ENCODE measurements at places on chromosomes 3 and 15. TPM values are rescaled to one million over a fixed set of nuclear protein-coding genes. Genes with fewer than 3 reads are reported as not detected.

GRCh38 chr15:39086641-39087040, 494.2 kb upstream of the THBS1 start:
- no peaks in the 10 kb centered on the region for H3K27me3 ChIP-seq
- no peak for DNase-seq
- no peak overlapping the region for H3K4me3 ChIP-seq
- no peaks in the 10 kb centered on the region for H3K36me3 ChIP-seq

DNA sequence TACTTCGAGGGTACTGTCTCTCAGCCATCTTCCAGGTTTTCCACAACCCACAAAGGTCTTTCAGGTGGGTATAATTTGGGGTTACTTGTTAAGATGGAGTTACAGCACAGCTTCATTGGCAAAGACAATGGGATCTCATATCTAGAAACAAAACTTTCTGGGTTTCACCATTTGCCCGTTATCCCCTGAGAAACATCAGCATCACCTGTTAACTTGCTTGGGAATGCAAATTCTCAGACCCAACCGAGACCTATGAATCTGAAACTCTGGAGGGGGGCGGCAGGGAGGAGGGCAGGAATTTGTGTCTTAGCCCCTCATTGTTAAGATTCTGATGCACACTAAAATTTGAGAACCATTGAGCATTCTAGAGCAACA, 176.4 kb downstream of the TNIK start:
- no peak for DNase-seq
- no peaks in the 10 kb centered on the region for H3K36me3 ChIP-seq
- H3K27ac ChIP-seq = peak overlapping the region; percentile 95
- no peak overlapping the region for H3K4me3 ChIP-seq
- H3K27me3 ChIP-seq = no peaks in the 10 kb centered on the region

DNA sequence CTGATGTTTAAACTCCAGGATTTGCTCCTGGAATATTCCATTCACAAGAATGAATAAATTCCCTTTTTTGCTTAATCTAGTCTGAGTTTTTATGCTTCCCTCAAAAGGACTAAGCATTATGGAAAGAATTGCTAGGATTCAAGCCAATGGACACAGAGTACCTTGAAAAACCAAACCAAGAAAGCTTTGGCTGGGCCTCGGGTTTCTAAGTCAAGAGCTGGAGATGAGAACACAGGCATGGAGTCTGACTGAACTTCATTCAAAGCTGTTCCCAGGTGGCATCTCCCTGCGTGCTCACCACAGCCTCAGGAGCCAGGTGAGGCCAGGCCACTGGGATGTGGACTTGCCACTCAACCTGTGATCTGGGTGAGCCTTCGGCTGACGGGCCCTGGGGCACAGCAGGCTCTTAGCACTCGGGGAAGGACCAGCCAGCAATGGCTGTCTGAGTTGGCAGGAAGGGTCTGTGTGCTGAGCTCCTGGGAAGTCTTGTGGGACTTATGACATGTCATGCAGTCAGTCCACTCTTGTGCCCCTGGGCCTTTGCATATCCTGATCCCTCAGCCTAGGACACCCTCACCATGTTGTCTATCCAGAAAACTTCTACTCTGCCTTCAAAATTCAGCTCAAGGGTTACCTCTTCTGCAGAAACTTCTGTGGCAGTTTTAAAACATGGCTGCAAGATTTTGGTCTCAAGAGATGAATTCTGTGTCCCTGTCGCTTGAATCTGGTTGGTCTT, 21.8 kb downstream of the CRABP1 start:
- H3K36me3 ChIP-seq = no peaks in the 10 kb centered on the region
- peaks cover 2% of the 10 kb centered on the region for H3K27me3 ChIP-seq
- peaks cover 16% of the 10 kb centered on the region for H3K4me1 ChIP-seq
- H3K4me3 ChIP-seq = no peak overlapping the region
- H3K27ac ChIP-seq = no peak overlapping the region

The MYZAP gene
- 1.9 TPM for total RNA-seq

GRCh38 chr3:182005701-182006100, 294.0 kb downstream of the SOX2 start:
- H3K27me3 ChIP-seq = peaks cover 4% of the 10 kb centered on the region
- no peak overlapping the region for H3K4me3 ChIP-seq
- H3K4me1 ChIP-seq = no peaks in the 10 kb centered on the region
- H3K27ac ChIP-seq = no peak overlapping the region
- no peak for DNase-seq

The GABRB3 gene
- 8.2 TPM for total RNA-seq

- DNase-seq = no peak
- peaks cover 22% of the 10 kb centered on the region for H3K27me3 ChIP-seq
- H3K4me3 ChIP-seq = no peak overlapping the region
- H3K27ac ChIP-seq = no peak overlapping the region
Measured at GRCh38 chr3:14758959-14759358, 59.8 kb upstream of the FGD5 start.

- H3K27ac ChIP-seq = no peak overlapping the region
- H3K4me1 ChIP-seq = peaks cover 3% of the 10 kb centered on the region
- no peaks in the 10 kb centered on the region for H3K36me3 ChIP-seq
- H3K4me3 ChIP-seq = no peak overlapping the region
- DNase-seq = no peak
Measured at GRCh38 chr3:37588758-37589157, 272.9 kb upstream of the CTDSPL start.

DNA sequence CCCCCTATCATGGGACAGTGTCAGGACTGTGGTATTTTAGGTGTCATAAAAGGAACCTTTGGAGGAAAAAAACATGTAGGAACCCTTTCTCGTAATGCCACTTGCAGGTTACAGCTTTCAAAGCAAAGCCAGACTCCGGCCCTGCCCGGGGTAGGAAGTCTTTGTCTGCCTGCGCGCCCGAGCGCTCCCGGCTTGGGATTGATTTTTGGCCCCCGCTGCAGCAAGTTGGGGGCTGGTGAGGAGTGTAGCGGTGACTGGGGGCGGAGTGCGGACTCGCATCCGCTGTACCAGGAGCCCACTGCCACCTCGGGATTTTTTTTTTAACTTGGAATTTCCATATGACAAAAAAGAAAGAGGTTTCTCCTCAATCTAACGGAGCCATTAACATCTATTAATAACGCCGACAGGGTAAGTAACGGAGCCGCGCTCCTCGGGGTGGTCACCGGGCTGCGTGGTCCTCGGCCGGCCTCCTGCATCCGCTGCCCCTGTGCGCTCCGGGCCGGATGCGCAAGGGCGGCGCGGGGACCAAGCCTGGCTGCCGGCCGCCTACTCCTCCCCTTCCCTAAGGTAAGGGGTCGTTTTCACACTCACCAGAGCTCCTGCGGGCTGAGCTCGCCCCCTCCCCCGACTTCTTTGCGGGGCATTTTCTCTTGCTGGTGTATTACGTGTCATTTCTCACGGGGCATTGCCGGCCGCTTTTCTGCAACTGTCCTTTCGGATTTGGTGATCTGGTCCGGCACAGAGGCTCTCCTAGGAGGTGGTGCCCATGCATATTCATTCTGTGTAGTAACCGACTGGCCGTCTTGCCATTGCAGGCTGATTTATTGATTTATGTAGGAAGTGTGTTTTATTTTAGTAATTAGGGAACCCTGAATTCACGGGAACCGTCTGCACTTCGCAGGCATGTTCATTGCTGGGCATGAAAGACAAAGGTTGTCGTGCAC, 219.8 kb upstream of the TOPAZ1 start:
- no peak overlapping the region for H3K27ac ChIP-seq
- no peak for DNase-seq
- peaks cover 22% of the 10 kb centered on the region for H3K27me3 ChIP-seq
- peak overlapping the region; percentile 74 for H3K4me3 ChIP-seq
- H3K36me3 ChIP-seq = peaks cover 2% of the 10 kb centered on the region

GRCh38 chr3:185421577-185422232, 58.8 kb downstream of the MAP3K13 start:
- H3K4me1 ChIP-seq = peaks cover 8% of the 10 kb centered on the region
- H3K27ac ChIP-seq = no peak overlapping the region
- H3K27me3 ChIP-seq = no peaks in the 10 kb centered on the region

DNA sequence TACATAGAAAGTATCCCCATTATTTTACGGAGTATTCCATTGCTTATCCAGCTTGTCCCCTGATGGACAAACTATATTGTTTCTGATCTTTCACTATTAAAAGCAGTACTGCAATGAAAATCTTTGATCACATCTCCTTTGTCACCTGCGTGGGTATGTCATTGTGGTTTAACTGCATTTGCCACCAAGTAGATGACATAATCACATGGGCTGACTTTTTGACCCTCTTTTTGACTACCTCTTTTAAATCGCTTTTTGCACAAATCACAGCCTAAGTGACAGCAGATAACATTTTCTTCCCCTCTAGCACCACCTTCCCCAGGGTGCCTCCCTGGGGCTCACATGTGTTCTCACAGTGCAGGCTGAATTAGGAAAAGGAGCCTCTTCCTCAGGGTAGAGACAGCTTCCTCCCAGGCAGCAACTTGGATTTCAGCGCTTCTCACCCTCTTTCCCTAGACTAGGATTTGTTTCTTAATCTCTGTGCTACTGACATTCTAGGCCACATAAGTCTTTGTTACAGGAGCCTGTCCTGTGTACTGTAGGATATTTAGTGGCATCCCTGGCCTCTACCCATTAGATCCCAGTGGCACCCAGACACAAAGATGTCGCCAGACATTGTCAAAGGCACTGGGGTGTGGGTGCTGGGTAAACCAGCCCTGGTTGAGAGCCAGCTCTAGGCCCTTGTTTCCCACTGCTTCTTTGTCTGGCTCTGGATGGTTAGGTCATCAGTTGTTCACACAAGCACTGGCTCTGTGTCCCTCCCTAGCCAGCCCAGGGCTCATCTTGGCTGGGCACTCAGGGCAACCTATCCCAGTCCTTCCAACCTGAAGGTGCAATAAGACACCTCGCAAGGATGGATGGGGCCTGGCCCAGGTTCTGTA, 1.3 kb upstream of the RBP1 start:
- no peak for DNase-seq
- H3K4me1 ChIP-seq = peaks cover 42% of the 10 kb centered on the region
- no peak overlapping the region for H3K27ac ChIP-seq
- H3K27me3 ChIP-seq = no peaks in the 10 kb centered on the region

The UROC1 gene
- 0.15 TPM for total RNA-seq

GRCh38 chr3:110074095-110074494, 736.7 kb upstream of the DPPA4 start:
- no peak overlapping the region for H3K4me3 ChIP-seq
- no peak overlapping the region for H3K27ac ChIP-seq
- H3K36me3 ChIP-seq = peaks cover 2% of the 10 kb centered on the region
- DNase-seq = no peak

DNA sequence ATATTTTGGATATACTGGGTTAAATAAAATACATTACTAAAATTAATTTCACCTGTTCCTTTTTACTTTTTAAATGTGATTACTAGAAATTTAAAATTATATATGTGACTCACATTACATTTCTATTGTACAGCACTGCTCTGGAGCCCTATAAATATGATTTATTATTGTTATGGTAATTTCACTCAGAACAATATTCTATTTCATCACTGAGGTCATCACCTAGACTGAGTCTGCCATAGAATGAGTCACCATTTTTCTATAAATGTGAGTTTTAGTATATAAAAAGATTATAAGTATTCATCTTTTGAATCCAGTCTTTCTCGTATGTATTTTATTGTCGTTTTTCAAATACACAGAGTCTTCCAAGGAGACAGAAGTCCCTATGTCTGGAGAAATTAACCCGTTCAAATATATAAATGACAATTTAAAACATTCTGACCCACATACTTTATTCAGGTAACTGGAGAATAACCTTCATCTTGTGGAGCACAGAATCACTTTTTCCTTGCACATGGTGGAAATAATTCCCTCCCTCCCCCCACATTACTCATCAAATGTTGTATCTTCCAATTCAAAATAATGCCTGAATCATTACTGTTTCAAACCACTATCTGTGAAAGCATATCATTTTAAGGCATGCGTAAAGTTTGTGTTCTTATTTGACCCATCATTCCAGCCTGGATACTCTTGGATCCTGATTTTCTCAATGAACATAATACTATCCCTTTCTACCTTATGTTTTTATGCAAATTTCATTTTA, 30.0 kb downstream of the CHST14 start:
- no peak for DNase-seq
- no peaks in the 10 kb centered on the region for H3K36me3 ChIP-seq
- peaks cover 8% of the 10 kb centered on the region for H3K4me1 ChIP-seq
- peaks cover 3% of the 10 kb centered on the region for H3K27me3 ChIP-seq
- H3K27ac ChIP-seq = no peak overlapping the region

DNA sequence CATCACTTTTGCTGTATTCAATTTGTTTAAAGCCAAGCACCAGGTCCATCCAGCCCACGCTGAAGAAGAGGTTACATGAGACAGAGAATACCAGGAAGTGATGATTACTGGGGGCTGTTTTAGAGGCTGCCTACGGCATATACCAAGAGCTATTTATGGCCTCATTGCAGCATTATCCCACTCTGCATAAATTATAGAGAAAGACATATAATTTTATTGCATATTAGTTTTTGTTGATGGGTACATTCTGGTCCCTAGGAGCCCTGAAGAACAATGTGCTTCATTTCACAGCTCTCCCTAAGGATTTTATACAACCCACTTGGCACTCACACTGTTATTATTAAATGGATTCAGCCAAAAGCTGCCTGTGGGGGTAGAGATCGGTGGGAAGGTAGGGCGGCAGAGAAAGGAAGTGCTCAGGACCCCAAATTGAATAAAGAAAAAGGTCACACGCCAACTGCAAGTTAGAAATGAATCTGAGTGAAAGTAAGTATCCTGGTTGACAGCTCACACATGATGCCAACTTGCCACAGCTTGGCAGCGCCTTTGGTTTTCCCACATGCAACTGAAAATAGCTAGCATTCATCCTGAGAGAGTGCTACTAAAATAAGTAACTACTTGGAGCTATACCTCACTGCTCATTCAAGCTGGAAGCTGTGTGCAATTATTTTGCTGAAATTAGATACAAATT, 73.7 kb downstream of the CCNL1 start:
- H3K27me3 ChIP-seq = no peaks in the 10 kb centered on the region
- no peaks in the 10 kb centered on the region for H3K36me3 ChIP-seq
- H3K4me1 ChIP-seq = peaks cover 74% of the 10 kb centered on the region
- no peak overlapping the region for H3K4me3 ChIP-seq
- DNase-seq = no peak
- peak overlapping the region; percentile 95 for H3K27ac ChIP-seq

- H3K27ac ChIP-seq = no peak overlapping the region
- peaks cover 8% of the 10 kb centered on the region for H3K4me1 ChIP-seq
- H3K27me3 ChIP-seq = no peaks in the 10 kb centered on the region
Measured at GRCh38 chr3:141112686-141113297, 61.6 kb downstream of the SPSB4 start.

The IQCF6 gene
- not detected for total RNA-seq

- H3K4me3 ChIP-seq = no peak overlapping the region
- no peak for DNase-seq
- no peaks in the 10 kb centered on the region for H3K4me1 ChIP-seq
Measured at GRCh38 chr3:54358969-54359694, 236.8 kb downstream of the CACNA2D3 start.

DNA sequence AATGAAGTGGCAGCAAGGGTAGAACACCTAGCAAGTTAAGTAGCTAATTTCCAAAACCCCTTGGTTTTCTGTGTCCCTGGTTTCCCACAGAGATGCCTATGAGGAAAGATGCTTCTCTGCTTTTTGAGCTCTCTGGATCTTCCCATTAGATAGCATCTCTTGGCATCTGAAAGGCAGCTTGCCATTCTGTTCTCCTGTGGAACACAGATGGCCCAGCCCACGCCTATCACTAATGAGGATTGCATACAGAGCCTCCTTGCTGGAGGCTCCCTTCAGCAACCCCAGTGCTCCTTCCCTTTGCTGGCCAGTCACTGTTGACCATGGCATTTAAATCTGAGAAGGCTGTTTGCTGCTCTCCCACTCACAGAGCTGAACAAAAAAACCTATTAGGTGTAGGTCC, 34.4 kb upstream of the ETV5 start:
- H3K27me3 ChIP-seq = peaks cover 9% of the 10 kb centered on the region
- no peaks in the 10 kb centered on the region for H3K36me3 ChIP-seq
- no peak overlapping the region for H3K27ac ChIP-seq

The PKM gene
- 909 TPM for total RNA-seq

The MITF gene
- 5.2 TPM for total RNA-seq
